ENCODE measurements at places on chromosomes 5 and 9. TPM values are rescaled to one million over a fixed set of nuclear protein-coding genes. Genes with fewer than 3 reads are reported as not detected.

- DNase-seq = no peak
These were observed 32.8 kb downstream of the PLAC8L1 start for GRCh38 chr5:146072595-146072994.

Gene CCDC192
- total RNA-seq = not detected

- DNase-seq = no peak
These were observed 19.5 kb downstream of the CXXC5 start for GRCh38 chr5:139667730-139668063.

- DNase-seq = no peak
These were observed 18.6 kb upstream of the PLIN2 start for GRCh38 chr9:19145881-19146280.

Gene GLRA1
- not detected for total RNA-seq

- no peak for DNase-seq
These were observed 57.2 kb downstream of the RFX3 start for GRCh38 chr9:3468421-3469205.

DNA sequence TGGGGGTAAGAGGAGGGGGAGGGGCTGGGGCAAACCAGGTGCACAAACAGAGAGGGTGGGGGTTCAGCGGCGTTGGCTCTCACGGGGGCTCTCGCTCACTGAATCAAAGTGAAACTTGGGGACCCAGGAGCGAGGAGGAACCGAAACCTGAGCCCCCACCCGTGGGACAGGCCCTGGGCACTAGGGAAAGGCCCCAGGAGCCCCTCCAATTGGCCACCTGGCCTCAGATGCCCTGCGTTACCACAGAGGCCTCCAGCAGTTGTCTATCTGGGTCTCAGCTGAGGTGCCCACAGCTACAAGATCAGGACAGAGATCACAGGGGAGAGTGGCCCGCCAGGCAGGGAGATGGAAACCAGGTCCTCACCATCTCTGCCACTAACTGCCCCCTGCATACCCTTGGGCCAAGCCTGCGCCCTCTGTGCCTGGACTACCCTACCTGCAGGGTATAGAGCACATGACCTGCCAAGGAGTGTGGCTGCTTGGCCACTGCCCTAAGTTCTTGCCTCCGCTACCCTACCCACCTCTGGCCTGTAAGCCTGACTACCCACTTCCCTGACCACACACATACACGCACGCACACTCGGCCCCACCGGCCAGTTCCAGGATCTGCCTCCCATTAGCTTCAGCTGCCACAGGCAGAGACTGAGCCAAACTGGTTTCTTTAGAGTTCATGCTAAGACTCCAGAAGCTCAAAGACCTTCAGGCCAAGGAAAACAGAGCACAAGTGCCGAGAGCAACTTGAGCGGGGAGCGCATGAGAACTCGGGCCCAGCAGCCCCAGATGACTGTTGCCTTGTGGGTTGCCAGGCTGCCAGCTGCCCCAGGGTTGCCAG lies 39.9 kb downstream of the PAX5 start:
- DNase-seq = no peak

Gene DEPDC1B
- 0.74 TPM for total RNA-seq

Gene PCDHA5
- 0.25 TPM for total RNA-seq

- no peak for DNase-seq
These were observed 2.6 kb upstream of the AFAP1L1 start for GRCh38 chr5:149268928-149269557.

GRCh38 chr9:21661626-21662025 lies 140.8 kb upstream of the MTAP start:
- no peak for DNase-seq

GRCh38 chr9:91106415-91107081 lies 255.2 kb downstream of the AUH start:
- no peak for DNase-seq

DNA sequence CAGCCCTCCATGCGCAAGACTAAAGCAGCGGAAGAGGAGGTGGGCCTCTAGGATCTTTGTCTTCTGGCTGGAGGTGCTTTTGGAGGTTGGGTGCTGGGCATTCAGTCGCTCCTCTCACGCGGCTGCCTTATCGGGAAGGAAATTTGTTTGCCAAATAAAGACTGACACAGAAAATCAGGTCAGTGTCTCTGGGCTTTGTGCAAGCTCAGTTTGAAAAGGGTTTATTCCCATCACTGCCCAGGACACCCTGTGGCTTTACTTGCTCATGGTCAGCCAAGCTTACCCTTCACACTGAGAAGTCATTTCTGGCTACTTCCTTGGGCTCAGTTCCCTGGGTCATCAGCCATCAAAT lies 10.5 kb downstream of the SLC2A8 start:
- no peak for DNase-seq

- no peak for DNase-seq
These were observed 2.0 kb upstream of the ADAMTS6 start for GRCh38 chr5:65483546-65484346.

Measured in vagina (tissue), 2 donors.